ENCODE measurements at places on chromosomes 12 and 14.

DNA sequence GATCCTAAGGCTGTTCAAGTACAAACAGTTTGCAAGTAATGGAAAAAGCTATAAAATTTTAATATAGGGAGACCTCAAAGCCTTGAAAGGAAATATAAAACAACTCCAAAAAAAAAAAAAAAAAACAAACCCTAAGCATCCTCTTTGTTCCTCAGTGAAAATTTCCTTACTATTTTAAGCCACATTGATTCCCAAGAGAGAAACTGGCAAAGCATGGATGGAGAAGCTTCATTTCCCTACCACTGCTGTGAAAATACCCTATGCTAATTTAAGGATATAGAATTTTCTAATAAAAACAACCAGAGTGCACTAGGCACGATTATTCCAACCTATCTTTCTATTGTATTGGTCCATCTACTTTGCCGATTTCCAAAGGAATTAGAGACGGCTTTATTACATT lies 283.1 kb downstream of the CACNA1C start:
- no peak for DNase-seq

DNA sequence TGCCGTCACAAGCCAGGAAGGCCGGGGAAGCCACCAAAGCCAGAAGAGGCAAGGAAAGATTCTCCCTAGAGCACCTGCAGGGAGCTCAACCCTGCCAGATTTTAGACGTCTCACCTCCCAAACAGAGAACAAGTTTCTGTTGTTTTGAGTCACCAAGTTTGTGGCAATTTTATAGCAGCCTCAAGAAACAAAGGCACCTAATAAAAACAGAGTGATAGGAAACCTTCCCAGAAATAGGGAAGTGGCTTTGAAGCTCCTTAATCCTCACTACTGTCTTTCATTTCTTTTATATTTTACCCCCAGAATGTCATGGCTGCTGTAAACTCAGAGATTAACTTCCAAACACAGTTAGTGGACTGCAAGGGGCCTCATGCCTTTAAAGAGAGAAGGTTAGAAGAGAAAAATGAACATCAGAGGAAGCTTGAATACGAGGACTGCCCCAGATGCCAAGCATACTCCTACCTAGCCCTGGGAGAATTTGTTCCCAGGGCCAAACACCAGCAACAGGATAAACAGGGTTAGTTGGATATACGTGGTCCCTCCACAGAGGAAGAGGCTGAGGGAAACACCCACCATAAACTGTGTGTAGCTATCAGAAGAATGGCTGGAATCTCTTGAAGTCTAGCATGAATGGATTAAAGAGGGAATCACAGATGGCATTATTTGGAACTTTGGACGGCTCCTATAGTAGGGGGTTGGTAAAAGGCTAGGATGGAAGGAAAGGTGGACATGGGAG lies 148.3 kb downstream of the KCNA5 start:
- DNase-seq, result no peak

GRCh38 chr12:39124768-39125167 lies 219.4 kb upstream of the CPNE8 start:
- DNase-seq, result no peak

DNA sequence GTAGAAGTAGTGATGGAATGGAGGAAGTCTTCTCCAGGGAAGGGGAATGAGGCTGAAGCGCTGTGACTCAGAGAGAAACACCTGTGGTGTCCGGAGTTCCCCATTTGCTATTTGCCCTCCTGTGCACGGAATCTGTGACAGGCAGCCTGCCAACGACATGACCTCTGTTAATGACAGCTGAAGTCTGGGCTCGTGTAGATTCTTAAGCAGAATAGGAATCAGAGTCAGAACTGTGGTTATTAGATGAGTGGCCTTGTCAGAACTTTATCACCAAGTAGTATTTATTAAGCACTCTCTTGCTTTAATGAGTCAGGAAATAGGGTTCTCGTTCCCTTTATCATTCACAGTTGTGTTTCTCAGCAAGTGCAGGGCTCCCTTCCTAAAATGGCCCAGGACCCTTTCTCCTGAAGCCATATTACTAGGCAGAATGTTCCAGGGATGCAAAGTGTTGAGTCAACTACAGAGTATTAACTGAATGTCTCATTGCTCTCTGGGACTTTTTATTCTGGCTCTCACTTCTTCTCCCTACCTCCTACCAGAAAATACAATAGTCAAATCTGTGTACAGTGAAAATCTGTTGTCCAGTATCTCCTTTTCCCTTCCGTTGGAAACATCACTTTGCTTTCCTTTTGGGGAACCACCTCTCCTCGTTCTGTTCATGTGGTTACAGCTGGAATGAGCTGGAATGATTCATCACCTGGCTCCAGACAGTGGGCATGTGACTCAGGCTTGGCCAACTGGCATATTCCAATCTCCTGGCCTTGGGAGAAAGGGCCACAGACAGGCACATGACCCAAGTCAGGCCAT lies 77.8 kb upstream of the MAX start:
- DNase-seq, result no peak

DNA sequence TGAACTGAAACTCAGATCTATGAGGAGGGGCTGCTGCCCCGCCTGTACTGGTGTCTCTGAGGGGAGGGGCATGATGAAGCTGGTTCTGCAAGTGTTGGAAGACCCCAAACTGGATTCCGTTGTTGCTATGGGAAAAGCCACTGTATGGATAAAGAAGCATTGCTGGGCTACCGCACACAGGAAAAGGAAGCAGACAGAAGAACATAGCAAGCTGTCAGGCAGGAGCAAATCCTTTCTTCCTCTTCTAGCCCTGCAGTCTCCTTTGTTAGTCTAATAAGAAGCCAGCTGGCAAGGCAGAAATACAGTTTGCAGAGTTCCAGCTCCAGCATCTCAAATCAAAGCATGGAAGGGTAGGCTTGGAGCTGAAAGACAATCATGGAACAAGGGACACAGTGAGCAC lies 26.3 kb upstream of the NR1H4 start:
- no peak for DNase-seq

- DNase-seq, result no peak
Measured at GRCh38 chr12:54007538-54008259, 1.1 kb upstream of the HOXC8 start.

- no peak for DNase-seq
Measured at GRCh38 chr14:66403183-66403582, 83.0 kb upstream of the CCDC196 start.

DNA sequence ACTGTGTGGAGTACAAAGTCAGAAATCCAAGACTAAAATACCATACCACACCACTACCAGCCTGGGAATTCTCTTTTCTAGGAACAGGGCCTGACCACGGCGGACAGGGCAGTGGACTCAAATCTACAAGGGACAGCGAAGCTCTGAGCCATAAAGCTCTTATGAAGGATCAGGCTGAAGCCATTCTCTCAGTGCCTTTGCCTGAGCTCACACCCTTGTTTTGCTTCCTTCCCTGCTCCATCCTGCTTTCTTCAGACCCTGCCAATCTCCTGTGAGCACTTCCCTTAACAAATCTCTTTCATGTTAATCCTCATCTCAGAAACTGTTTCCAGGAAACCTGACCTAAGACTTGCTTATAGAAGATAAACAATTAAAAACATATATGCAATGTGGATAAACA lies 398.5 kb downstream of the MDGA2 start:
- DNase-seq, result no peak

- DNase-seq, result no peak
Measured at GRCh38 chr14:86442135-86442534, 912.2 kb downstream of the FLRT2 start.

- no peak for DNase-seq
Measured at GRCh38 chr12:39188689-39189088, 254.2 kb downstream of the KIF21A start.

GRCh38 chr14:71308671-71309070 lies 401.4 kb downstream of the PCNX1 start:
- no peak for DNase-seq

DNA sequence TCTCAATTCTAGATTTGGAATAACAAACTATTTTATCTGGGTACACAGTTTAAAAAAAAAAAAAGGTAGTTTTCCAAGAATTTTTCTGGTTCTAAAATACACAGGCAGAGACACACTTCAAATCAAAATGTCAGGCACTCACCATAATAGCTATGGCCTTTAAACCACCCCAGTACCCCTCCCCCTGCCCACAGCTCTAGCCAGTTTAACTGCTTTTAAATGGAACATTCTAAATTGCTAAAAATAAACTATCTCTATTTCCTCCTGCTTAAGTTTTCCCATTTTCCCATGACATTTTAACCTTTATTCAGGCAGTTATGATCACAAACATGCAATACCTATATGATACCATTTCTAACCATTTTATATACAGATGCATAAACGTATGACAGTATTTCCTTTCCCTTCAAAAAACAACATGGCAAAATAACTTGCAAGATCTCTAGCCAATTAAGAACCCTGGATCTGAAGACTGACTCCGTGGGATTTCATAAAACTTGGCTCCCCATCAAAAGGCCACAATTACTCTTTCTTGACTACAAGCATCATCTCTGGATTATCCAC lies 46.3 kb downstream of the PPP2R5E start:
- DNase-seq, result no peak

DNA sequence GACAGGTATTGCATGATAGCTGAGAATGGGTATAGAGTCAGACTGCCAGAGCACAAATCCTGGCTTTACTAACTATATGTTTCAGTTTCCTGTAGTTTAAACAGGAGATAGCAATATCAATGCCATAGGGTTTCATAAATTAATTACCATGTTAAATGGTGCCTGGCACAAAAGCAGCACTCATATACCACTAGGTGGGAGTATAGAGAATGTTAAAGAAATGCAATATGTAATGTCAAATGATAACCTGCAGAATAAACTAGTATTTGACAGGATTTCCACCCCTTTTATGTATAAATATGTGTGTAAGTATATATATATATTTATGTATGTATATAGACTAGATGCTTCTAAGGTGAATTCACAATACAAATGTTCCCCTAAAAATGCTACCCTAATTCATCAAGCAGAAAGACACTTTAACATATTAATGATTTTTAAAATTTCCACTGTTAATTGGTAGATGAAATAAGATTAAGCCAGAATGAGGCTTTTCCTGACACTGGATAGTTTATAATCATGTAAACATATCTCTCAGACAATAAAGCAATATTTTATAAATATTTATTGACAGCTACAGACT lies 8.6 kb downstream of the WDR89 start:
- no peak for DNase-seq

- DNase-seq, result no peak
Measured at GRCh38 chr12:16282978-16283377, 5.5 kb upstream of the SLC15A5 start.

DNA sequence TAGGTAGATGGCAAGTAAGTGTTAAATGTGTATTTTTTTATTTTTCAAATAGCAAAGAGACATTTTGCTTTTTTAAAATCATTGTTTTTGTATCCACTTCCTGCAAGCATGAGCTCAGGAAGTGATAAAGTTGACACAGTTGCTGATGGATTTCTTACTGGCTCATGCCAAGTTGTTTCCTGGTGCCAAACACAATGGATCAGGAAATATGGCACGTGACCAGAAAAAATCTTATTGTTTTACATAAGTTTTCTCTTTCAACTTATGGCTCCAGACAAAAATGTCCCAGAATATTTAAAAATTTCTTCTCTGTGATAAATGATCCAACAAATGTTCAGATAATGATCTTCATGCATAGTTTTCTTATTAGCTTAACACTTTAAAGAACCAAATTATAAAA lies 1279.1 kb upstream of the FLRT2 start:
- DNase-seq, result no peak

GRCh38 chr12:87246726-87247125 lies 782.5 kb downstream of the C12orf50 start:
- DNase-seq, result no peak

DNA sequence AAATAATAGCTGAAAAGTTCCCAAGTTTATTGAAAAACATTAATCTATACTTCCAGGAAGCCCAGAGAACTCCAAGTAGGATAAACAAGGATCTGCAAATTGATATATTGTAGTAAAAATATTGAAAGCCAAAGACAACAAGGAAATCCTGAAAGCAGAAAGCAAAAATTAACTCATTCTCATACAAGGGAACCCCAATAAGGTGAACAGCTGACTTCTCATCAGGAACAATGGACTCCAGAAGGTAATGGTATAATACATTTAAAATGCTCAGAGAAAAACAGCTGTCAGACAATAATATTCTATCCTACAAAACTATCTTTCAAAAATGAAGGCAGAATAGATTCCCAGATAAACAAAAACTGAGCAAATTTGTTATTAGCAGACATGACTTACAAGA lies 138.1 kb upstream of the BMP4 start:
- no peak for DNase-seq

GRCh38 chr14:32432813-32433538 lies 103.9 kb downstream of the AKAP6 start:
- DNase-seq, result no peak

GRCh38 chr14:63203015-63203414 lies 1.2 kb upstream of the RHOJ start:
- no peak for DNase-seq

DNA sequence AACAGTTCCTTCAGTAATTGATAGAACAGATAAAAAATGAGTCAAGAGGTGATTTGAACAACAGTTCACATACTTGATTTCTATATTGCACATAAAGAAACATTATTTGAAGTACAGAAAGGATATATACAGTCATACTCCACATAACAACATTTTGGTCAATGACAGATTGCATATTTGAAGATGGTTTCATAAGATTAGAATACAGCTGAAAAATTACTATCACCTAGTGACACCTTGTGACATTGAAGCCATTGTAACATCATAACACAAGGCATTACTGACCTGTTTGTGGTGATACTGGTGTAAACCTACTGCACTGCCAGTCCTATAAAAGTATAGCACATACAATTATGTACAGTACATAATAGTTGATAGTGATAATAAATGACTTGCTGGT lies 43.1 kb upstream of the ABCC9 start:
- DNase-seq, result no peak

GRCh38 chr14:33916663-33917565 lies 34.0 kb downstream of the EGLN3 start:
- no peak for DNase-seq

DNA sequence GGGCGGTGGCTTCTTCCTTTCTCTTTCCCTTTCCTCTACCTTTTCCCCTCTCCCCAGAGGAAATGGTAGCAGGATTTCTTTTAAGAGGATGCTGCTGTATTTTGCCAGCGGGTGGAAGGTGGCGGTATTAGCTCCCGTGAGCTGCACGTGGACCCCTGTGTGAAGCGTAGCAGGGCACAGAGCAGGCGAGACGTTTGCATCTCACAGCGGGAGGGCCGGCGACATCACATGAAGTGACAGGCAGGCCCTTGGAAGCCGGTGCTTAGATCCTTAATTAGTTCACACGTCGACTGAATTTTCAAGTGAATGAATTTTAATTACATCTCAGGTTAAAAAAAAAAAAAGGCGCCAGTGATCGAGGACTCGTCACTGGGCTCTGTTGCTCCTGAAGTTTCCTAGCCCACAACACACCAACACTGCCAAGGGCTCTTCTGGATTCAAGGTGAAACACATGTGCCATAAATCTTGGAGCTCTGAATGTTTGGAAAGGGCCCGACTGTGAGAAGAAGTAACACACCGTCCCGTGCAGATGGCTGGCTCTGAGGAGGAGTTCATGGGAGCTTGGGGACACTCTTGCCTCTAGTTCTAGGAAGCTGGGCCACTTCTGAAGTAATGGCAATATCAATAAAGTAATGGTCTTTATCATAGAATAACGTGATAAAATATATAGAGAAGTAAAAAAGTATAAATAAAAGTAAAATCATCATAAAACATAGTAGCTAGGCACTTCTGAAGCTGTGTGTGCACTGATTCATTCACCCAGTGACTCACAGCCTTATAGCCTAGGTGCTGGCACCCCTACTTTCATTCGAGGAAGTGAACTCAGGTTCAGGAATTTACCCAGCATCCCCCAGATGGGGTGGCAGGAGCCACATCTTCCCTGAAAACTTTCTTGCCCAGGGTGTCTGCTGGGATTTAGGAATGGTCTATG lies 75.3 kb downstream of the AACS start:
- no peak for DNase-seq
